Memory B cell (primary cell): ENCODE measurements at places on chromosomes 5 and 9.

- DNase-seq = no peak
These were observed 37.7 kb downstream of the NXNL2 start for GRCh38 chr9:88572684-88573083.

DNA sequence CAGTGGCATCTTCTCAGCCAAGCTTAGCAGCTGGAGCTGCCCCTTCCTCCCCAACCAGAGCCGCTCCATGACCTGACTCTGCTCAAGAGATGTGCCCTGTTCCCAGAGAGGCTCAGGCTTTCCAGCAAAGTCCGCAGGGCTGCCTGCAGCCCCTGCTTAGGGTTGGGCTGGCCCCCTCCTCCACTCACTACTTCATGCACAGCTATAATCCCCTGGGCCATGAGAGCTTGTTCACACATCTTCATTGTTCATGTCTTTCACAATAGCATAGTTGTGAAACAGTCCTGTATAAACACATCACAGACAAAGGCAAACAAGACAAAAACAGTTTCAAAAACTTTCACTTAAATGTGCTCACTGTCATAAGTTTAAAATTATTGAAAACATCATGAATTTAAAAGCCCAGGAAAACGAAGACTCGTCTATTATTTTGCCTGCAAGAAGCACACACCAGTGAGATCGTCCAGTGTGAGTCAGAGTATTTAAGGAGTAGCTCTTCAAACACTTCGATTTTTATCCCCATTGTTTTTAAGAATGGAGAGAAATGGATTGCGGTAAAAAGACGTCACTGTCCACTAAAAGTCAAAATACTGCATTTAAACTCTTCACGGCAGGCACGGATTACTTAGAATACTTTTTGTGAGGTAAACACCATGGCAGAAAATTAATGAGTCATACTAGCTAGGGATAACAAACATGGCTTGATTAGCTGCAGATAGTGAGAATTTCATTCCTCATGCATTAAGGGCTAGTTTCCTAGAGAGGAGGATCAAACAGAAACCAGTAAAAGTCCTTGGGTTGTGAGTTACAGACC, 40.7 kb upstream of the S1PR3 start:
- no peak for DNase-seq

DNA sequence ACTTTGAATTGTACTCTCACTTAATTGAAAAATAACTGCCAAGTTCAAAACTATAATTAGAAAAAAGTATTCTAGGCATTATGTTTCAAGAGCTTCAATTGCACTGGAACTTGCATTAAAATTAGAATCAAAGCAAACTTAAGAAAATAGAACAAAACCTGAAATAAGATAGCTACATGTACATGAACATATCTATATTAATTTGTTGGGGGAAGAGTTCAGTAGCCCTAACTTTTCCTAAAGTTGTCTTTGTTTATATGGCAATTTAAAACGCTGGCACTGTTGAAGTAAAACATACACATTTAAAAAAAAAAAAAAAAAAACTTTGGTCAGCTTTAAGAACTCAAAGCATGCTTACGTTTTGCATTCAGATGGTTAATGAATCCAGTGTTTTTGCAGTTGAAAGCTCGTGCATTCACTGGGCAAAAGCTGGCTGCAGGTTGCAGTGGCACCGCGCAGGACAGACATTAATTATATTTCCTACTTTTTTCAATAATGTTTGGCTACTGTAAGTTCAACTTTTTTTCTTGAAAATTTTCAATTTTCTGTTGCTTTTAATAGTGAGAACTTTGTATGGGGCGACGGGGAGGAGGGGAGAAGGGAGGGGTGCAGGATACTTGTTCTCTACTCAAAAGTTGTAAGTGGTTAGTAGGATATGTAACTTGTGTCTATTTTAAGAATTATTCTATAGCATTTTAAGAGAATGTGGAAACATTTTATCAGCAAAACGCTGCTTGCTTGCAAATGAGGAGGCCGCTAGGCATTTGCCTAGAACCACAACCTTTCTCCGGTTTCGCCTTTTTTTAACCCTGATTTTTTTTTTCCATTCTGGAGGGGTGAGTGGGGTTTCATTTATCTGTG, 3.9 kb downstream of the NR2F1 start:
- DNase-seq = no peak

DNA sequence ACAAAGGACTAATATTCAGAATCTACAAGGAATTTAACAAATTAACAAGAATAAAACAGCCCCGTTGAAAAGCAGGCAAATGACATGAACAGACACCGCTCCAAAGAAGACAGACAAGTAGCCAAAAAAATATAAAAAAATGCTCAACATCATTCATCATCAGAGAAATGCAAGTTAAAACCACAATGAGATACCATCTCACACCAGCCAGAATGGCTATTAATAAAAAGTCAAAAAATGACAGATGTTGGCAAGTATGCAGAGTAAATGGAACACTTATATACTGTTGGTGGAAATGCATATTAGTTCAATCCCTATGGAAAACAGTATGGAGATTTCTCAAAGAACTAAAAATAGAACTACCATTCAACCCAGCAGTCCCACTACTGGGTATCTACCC, 302.7 kb upstream of the RGMB start:
- no peak for DNase-seq

DNA sequence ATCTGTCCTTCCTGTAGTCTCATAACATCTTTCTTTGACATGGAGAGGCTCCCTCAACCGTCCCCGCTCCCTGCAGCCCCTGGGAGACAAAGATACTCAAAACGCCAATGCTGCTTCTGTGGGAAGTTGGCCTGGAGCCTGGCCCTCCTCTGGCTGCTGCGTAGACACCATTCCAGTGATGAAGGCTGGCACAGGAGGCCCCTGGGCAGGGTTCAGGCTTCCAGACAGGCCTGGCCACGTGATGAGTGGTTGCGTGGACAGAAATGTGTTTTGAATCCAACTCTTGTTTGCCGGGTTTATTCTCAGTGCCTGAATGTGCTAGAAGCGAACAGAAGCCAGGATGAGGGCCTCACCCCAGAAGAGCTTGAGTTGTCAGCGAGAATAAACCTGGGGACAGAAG, 43.2 kb upstream of the NKX2-5 start:
- no peak for DNase-seq
